ENCODE measurements at places on chromosomes 12 and 14.

- no peak for DNase-seq
Measured at GRCh38 chr12:16228067-16228466, 49.4 kb downstream of the SLC15A5 start.

- no peak for DNase-seq
Measured at GRCh38 chr12:71321531-71321930, 118.1 kb upstream of the LGR5 start.

DNA sequence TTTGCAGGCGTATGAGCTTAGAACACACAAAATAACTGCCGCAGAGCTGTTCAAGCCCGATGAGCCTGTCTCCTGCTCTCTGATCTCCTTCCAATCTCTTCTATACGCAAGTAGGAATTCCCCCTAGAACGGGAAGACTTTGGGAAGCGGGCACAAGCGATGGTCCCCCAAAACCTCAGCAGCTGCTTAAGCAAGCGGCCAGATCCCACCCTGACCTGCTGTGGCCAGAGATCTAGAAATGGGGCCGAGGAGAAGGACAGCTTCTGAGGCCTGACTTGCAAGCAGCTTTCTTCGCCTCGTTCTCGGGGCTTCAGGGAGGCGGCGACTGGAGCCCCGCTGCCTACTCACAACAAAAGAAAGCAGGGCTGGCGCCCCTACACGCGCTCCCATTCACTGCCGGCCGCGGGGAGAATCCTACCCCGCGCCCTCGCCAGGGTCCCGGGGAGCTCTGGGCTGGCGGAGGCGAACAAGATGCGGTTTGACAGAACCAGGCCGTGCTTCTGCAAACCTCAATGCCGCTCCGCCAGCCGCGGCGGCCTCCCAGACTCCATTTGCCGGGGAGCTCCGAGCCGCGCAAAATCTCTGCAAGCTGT, 922 bp downstream of the TBX5 start:
- no peak for DNase-seq

- no peak for DNase-seq
Measured at GRCh38 chr12:93299262-93299846, 78.4 kb upstream of the NUDT4 start.

All from SIG-M5 (cell line).